A549 treated with AZD2906 at 1 μM for 4 hours (cell line): ENCODE measurements at places on chromosomes 2 and 18. TPM values are rescaled to one million over a fixed set of nuclear protein-coding genes. Genes with fewer than 3 reads are reported as not detected.

Gene PPP1CB
- 133 to 199 TPM (median 162 TPM) in 5 replicates for total RNA-seq

Gene CD28
- not detected in 5 replicates for total RNA-seq

Gene LRATD1
- total RNA-seq, result 0.09 to 0.17 TPM (median 0.14 TPM) in 5 replicates

Gene ABCB6
- total RNA-seq, result 21.3 to 30.4 TPM (median 27.3 TPM) in 5 replicates
